ENCODE measurements at places on chromosomes 5 and 9. TPM values are rescaled to one million over a fixed set of nuclear protein-coding genes. Genes with fewer than 3 reads are reported as not detected.

PLAC8L1 gene
- total RNA-seq, result 0.88 TPM

KIAA0825 gene
- 2.9 TPM for total RNA-seq

NFX1 gene
- total RNA-seq, result 37.0 TPM

ZFP2 gene
- total RNA-seq, result 1.2 TPM

PCDHGB1 gene
- total RNA-seq, result 8.7 TPM

ANKRD18A gene
- 0.73 TPM for total RNA-seq

FGF10 gene
- total RNA-seq, result 1.6 TPM

RNF224 gene
- total RNA-seq, result not detected

CNTNAP3B gene
- 0.03 TPM for total RNA-seq

PCDHGC4 gene
- 2.0 TPM for total RNA-seq

DNA sequence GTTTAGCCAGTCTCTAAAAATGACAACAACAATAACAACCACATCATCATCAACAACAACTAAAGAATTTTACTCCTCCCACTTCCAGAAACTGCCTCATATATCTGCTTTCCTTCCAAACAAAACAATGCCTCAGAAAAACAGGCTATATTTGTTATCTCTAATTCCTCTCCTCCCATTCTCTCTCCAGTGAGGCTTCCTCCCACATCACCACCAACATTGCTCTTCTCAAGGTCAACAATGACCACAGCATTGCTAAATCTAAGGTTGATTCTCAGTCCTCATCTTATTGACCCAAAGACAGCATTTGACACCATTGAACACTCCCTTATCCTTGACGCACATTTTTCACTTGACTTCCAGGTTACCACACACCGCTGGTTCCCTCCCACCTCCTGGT is 38.1 kb upstream of the PRUNE2 start:
- no peak for DNase-seq

GRCh38 chr9:83166372-83166771 is 103.4 kb upstream of the RASEF start:
- no peak for DNase-seq

- DNase-seq, result peak; percentile 23
Observed at GRCh38 chr5:103262422-103262871, 3.9 kb downstream of the MACIR start.

- no peak for DNase-seq
Observed at GRCh38 chr5:8213701-8214240, 344.8 kb downstream of the MTRR start.

DNA sequence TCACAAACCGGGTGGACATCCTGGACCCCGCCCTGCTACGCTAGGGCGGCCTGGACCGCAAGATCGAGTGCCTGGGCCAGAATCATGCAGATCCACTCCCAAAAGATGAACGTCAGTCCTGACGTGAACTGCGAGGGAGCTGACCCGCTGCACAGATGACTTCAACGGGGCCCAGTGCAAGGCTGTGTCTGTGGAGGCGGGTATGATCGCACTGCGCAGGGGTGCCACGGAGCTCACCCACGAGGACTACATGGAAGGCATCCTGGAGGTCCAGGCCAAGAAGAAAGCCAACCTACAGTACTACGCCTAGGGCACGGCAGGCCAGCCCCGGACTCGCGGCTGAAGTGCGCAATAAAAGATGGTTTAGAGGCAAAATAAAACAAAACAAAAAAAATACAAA is 5.2 kb downstream of the SAXO1 start:
- DNase-seq, result no peak

GRCh38 chr5:112929336-112930081 is 7.5 kb upstream of the REEP5 start:
- DNase-seq, result peak; percentile 34

DNA sequence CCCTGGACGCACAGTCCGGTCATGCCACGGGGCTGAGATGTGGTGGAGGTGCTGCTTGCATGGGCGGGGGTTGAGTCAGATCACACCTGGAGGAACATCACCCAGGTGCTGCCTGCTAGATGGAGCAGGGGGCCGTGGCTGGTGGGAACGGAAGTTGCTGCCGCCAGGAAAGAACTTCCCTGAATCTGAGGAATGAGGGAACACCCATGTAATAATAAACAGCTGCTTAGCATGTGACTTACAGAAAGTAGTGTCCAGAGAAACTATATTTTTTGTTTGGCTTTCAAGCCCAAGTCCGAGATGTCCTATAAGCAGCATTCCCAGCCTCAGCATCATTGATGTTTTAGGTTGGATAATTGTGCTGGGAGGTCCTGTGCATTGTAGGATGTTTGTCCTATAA is 27.1 kb upstream of the FAM240B start:
- no peak for DNase-seq

DNA sequence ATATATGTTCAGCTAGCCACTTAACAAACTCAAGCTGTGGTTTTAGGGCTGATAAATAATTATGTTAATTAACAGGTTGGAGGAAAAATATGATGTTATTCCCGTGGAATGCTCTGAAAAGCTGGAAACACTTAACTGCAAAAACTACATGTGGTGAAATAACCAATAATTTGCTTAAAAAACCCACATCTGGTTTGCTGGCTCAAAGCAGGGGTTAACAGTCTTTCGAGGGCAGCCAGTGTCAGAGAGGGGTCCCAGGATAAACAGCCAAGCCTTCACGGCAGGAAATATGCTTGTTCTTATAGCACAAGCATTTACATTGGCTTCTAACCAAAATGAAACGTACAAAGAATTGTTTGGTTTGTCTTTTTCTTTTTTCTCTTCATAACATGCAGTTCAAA is 254.0 kb upstream of the GAS1 start:
- no peak for DNase-seq

- no peak for DNase-seq
Observed at GRCh38 chr9:556199-556598, 285.3 kb upstream of the DMRT1 start.

DNA sequence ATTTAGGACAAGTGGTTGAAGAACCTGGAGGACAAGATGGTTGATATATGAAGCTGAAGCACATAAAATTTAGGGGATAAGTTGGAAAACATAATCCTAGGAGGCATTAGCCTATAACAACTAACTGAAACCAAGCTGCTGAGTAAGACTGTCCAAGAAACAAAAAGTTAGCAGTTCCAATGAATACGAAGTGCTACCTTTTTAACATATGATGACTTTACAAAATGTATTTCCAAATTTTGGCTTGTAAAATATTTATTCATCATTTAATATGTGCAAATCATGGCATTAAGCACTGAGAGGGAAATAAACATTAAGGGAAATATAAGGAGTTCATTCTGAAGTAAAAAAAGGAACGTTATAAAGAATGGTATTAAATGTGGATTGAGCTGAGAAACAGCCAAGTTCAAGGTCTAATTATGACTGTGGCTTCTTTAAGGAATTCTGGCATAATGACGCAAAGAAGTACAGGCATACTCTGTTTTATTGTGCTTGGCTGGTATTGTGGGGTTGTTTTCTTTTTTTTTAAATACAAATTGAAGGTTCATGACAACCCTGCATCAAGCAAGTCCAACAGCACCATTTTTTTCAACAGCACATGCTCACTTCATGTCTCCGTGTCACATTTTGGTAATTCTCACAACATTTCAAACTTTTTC is 7.7 kb downstream of the RAPGEF6 start:
- no peak for DNase-seq

DNA sequence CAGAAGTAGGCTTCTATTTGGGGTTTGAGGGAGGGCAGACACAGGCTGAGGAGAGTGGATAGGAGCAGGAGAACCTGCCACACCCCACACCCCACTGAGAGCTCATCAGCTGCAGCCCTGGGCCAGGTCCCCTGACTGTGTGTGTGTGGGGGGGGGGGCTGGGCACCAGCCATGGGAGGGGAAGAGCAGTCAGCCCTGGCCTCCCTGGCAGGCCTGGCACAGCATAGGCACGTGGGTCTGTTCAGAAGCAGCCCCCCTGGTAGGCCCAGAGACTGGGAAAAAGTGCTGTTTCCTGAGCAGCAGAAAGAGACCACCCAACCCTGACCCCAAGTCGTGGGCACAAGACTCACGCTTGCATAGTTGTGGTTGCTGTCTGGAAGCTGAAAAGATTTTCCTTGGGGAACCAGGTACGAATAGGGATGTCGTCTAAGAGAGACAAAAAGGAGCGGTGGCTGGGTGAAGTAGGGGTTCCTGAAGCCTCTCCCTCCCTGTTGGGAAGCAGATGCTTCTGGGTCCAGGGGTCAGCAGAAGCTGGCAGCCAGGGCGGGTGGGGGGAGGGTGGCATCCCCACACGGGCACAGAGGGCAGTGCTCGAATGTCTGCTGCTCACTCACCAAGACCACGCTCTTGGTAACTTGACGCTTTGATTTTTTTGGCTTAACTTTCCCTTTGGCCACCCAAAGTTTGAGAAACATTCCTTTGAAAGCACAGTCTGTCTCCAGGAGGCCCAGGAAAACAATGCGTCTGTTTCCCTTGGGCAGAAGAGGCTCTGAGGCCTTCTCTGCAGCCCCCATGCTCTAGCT is 2.9 kb downstream of the NSMF start:
- DNase-seq, result no peak

DNA sequence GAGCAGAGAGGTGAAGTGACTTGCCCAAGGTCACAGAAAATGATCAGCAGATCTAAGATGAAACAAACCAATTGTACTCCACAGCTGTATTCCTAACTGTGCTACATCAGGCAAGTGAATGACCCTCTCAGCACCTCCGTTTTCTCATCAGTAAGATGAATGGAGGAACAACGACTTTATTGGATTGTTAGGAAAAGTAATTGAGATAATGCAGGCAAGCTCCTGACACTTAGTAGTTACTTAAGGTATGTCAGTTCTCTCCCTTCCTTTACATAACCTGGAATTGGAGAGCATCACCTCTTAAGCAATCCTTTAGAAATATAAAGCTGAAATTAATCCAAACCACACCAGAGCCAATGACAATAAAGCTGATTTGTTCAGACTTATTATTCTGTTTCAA is 451.2 kb upstream of the CD180 start:
- DNase-seq, result no peak

DNA sequence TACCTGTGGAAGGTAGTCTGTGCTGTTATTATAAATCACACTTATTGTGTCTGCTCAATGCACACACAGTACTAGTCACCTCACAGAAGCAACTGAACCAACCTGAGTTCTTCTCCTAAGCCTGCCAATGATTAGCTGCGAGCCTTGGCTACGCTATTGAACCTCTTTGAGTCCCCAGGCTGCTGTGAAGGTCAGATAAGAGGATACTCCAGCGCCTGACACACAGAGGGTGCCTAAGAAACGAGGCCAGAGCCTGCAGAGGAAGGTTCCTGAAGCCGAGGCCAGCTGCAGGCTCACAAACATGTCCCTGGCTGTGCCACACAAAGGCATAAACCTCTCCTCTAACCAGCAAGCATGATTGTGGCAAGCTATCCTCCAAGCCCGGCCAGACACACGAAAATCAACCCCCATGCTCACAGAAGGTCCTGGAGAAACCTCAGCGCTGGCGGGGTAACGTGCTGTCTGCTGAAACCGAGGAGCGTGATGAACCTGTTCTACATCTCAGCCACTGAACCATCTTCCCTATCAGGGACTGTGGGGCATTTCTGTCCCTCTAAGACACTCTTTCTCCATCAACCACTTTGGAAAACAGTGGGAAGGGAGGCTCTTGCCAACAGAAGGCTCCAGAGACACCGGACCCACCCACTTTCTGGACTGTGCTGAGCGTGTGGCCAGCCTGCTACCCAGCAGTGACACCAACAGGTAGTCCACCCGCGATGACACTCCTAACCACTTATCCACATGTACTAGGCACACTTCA is 53.2 kb upstream of the SLC25A51 start:
- no peak for DNase-seq

GRCh38 chr9:16884952-16885513 is 14.6 kb upstream of the BNC2 start:
- peak; percentile 99 for DNase-seq

DNA sequence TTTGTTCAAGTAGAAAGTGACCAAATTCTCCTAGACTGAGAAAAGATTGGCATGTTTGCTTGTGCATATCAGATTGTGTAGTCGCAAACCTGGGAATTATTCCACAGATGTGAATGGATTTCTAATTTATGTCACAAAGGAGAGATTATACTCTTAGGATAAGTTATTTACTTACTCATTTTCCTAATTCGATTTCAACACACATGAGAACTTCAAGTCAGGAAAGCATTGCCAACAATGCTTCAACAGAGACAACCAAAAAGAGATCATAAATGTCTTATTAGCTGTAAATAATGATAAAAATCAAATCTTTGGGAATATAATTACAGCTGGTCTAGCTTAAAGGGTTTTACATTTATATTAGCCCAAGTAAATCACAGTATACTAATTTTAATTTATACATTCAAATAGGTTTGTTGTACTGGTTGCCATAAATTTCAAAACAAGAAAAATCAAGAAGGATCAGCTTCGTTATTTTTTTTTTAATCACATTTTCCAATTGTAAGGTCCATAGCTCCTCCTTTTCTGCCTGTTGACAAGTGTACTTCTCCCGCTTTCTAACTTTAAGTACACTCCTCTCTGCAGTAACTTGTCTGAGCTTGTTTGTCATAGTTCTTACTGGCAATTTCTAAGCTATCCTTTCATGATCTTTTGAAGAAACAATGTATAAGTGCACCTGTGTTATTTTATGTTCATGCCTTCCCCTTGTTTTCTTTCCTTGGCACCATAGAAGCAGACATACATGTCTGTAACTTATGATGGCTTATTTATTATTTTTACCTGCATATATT is 246.6 kb downstream of the DEPDC1B start:
- DNase-seq, result no peak

- peak; percentile 36 for DNase-seq
Observed at GRCh38 chr9:72048850-72049249, 11.6 kb downstream of the C9orf57 start.

GRCh38 chr5:8229551-8229950 is 360.6 kb downstream of the MTRR start:
- no peak for DNase-seq

GRCh38 chr9:110979636-110980035 is 58.6 kb downstream of the LPAR1 start:
- no peak for DNase-seq

Data from myocyte (in vitro differentiated cells).